ENCODE measurements at places on chromosomes 2 and 18. TPM values are rescaled to one million over a fixed set of nuclear protein-coding genes. Genes with fewer than 3 reads are reported as not detected.

Gene REG1B
- not detected for total RNA-seq

Gene MC4R
- total RNA-seq = 0.36 TPM

Gene RAPGEF4
- total RNA-seq = 0.61 TPM

Gene RNF25
- total RNA-seq = 38.5 TPM

Gene TCF23
- not detected for total RNA-seq

Gene ALPG
- not detected for total RNA-seq

Gene ELOA2
- not detected for total RNA-seq

Gene RESP18
- total RNA-seq = not detected

Gene SLC9A4
- under 0.01 TPM for total RNA-seq

Gene SNTG2
- not detected for total RNA-seq

Gene KCNG2
- total RNA-seq = not detected

Gene NEMP2
- 5.1 TPM for total RNA-seq

Gene TIMM21
- total RNA-seq = 16.4 TPM

Gene YES1
- total RNA-seq = 102 TPM

Gene PKP4
- 61.1 TPM for total RNA-seq

Measured in hair follicle dermal papilla cell (primary cell).